Aorta (tissue), 5 donors: ENCODE measurements at places on chromosomes 3 and 15. TPM values are rescaled to one million over a fixed set of nuclear protein-coding genes. Genes with fewer than 3 reads are reported as not detected.

DNA sequence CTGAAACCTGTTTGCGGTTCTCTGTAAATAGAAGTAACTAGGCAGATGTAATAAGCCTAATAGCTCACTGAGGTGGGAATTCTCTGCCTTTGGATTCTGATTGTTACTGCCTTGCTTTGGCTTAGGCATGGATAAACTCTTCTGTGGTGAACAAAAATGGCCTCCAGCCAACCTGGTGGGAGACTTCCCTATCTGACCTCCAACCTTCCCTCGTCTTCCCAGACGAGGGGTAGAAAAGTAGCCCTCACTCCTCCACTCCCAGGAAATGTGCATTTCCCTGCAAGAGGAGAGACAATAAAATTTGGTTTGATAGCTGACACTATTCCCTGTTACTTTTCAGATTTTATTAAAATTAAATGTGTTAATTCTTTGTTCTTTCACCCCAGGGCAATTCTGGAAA lies 606 bp upstream of the CD96 start:
- no peak for DNase-seq

GRCh38 chr3:71676931-71677330 lies 48.3 kb downstream of the EIF4E3 start:
- DNase-seq: no peak

GRCh38 chr15:101637516-101637915 lies 14.7 kb downstream of the TM2D3 start:
- no peak for DNase-seq

DNA sequence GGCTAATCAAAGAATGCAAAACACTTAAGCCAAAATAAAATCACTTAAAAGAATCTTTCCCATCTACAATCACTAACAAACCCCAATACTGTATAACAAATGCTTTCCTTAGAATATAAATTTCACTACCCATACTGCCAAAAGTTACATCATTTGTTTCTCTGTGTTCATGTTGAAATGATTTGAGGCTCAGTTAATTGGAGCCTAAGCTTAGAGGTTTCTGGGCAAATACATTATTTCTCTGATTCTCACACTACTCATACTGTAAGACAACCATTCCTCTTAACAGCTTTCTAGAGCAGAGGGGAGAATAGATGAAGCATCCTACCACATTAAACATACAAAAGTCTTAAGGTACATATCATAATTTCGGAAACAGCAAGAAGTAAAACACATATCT lies 2.1 kb downstream of the RIOX2 start:
- DNase-seq: no peak

- DNase-seq: no peak
Observed at GRCh38 chr15:63057468-63058345, 15.2 kb downstream of the TPM1 start.

The GOLGA6L10 gene
- 2.7 TPM for polyA plus RNA-seq

GRCh38 chr3:187507905-187508304 lies 139.7 kb downstream of the RTP4 start:
- no peak for DNase-seq

- DNase-seq: no peak
Observed at GRCh38 chr3:2792432-2792831, 317.7 kb downstream of the IL5RA start.

The AQP9 gene
- 0.59 TPM for polyA plus RNA-seq

The SHC4 gene
- polyA plus RNA-seq: 4.4 TPM

The DISP2 gene
- 0.08 TPM for polyA plus RNA-seq

DNA sequence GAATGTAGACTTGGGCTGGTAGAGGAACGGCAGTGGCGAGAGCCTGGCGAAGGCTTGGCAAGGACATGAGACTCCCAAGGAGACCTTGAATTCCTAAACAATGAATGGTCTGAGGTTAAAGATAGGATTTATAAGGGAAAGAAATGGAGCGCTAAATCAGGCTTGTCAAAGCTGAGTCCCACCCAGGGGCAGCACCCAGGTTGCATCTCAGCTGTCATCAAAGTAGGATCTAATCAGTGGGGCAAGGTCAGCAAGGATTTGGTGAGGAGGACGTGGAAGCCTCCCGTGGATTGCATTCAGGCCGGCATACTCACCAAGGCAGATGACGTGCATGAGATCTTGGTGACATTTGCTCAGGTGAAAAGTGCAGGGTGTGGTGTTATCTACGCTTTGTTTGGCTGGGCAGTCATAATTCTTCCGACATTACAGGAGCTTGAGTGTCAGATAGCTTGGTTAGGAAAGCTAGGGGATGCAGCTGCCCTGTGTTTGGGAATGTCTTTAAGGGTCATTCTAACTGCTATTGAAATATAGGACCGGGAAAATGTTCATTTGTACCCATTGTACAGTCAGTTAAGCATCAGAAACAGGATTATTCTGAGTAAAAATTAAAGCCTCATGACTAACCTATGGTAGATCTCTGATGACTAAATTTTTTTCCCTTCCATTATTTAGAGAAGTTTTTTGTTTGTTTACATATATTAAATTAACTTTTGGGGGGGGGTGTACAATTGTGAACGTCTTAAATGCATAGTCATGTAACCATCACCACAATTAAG lies 99.4 kb upstream of the TSC22D2 start:
- DNase-seq: no peak

GRCh38 chr3:194817936-194818335 lies 132.3 kb downstream of the FAM43A start:
- DNase-seq: no peak

The NRROS gene
- polyA plus RNA-seq: 0.43 TPM

The SLC9C1 gene
- polyA plus RNA-seq: not detected

GRCh38 chr3:53287131-53287629 lies 31.4 kb upstream of the TKT start:
- no peak for DNase-seq

The BMF gene
- 4.3 TPM for polyA plus RNA-seq

- DNase-seq: no peak
Observed at GRCh38 chr15:36605604-36606263, 26.3 kb downstream of the CDIN1 start.

- DNase-seq: no peak
Observed at GRCh38 chr3:122689587-122689986, 8.9 kb downstream of the PARP14 start.

The MAP3K13 gene
- 38.4 TPM for polyA plus RNA-seq

DNA sequence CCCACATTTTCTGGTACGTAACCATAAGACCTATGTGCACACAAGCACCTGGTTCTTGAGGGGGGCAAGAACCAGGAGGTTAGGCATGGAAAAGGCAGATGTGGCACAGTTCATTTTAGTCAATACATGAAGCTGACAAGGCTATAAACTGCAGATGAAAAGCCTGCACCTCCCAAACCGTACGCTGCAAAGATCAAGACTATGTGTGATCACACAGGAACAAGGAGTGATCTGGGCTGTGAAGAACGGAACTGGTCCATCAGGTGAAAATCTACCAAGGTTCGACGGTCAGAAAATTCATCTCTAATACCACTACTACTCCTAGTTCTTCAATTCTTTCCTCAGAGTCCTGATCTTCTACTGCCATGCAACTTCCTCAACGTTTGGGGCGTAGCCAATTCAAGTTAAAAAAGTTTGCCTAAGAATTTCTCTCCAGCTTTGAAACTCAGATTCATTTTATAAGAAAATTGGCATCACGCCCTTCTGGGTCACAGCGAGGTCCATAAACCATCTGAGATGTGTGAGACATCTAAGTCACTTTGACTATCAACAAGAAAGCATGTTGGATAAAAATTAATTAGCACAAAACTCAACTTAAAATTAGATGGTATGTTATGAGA lies 41.9 kb downstream of the PLD1 start:
- no peak for DNase-seq

The CRYBG3 gene
- polyA plus RNA-seq: 4.7 TPM

The GABRA5 gene
- not detected for polyA plus RNA-seq

- DNase-seq: peak; percentile 87
Observed at GRCh38 chr15:65032801-65033537, 3.5 kb upstream of the MTFMT start.

DNA sequence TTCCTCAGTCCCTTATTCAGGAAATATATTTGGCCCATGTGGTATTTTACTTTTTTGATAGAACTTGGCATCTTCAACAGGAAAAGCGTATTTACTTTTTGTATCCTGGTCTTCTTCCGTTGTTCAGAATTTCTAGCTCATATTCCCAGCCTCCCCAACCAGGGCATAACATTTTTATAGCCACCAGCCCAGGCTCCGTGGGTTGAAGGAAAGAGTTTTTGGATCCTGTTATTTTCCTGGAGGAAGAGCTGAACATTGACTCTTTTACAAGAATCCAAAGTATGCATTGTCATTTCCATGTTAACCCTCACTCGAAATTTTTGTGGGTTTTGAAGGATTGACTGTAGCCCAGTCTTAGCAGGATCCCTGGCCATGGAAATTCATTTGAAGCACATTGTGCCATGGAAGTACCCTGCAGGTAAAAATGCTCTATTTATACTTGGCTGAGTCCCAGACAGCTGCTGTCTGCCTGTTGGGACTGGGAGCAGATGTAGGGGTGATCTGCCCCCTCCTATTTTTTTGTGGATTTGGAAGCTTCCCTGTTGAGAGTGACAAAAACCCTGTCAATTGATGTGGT lies 98.8 kb downstream of the AKAP13 start:
- no peak for DNase-seq

DNA sequence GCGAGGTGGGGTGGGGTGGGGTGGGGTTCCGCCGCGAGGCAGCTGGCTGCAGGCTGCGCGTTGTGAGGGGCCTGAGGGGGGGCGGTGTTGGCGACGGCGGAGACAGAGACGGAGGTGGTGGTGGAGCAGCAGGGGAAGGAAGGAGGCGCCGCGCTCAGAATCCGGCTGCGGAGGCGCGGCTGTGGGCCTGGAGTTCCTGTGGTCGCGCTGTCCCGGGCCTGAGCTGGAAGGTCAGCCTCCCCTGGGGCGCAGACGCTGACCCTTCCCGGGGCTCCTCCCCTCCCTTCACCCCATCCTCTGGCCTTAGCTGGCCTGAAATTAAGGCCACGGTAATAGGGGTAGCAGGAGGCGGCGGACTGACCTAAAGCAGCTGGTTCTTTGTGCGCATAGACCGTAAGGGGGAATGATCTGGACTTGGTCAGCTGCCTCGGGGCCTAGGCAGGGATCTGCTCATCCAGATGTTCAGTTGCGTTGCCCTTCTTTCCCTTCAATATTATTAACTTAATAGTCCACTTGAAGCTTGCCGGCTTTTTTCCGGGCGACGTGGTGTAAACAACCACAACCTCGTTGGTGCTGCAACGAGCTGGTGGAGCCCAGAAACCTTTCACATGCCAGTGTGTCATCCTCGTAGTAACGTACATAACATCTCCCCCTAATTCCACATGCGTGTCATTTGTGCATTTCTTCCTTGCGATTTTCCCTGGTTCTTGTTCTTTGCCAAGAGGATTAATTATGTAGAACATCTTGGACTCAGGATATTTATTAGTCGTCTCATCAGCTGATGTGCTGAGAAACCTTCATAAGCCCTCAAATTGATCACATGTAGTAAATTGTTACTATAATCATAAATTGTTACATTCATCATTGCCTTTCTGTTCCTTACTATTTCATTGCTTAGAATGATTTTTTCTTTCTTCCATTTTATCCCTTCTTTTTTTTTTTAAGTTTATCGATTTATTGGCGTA lies 626 bp downstream of the SEC62 start:
- peak; percentile 71 for DNase-seq

The PPM1M gene
- polyA plus RNA-seq: 33.7 TPM

DNA sequence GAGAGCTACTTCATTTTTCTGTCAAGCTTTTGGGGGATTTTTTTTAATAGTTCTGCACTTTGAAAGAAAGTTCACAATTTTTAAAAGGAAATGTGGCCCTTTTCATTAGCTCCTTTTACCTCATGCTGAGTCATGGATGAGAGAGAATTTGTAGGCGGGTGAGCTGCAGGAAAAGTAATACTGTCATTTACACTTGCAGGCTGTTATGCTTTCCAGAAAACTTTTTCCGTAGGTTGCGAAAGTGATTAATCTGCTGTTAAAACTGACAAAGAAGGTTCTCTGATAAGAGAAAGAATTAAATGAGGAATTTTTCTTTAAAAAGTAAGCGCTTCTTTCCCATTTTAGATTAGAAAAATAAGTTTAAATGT lies 430.2 kb downstream of the LPP start:
- no peak for DNase-seq

GRCh38 chr3:173588556-173588955 lies 191.0 kb downstream of the NLGN1 start:
- DNase-seq: no peak

GRCh38 chr15:57932348-57932747 lies 133.2 kb downstream of the ALDH1A2 start:
- no peak for DNase-seq

- no peak for DNase-seq
Observed at GRCh38 chr3:133561679-133562078, 11.8 kb upstream of the CDV3 start.

DNA sequence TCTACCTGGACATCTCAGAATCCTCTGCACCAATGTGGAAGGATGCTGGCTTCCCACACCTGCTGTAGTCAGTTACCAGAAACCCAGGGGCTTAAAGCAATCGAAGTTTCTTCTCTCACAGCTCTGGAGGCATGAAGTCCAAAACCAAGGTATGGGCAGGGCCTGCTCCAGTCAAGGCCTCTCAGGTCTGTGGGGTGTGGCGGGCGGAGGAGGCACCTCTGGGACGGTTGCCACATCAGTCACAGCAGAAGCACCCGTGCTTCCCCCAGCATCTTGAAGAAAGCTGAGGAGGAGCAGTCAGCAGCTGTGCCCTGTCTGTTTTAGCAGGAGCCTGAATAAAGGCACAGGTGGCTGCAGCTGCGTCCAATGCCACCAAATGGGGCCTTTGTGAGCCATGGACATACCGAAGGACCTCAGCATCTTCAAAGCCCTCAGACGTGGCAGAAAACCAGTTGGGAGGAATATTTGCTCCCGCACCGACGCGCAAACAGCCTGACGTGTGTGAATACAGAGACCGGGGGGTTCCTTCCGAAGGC lies 68.9 kb downstream of the TFRC start:
- DNase-seq: no peak

DNA sequence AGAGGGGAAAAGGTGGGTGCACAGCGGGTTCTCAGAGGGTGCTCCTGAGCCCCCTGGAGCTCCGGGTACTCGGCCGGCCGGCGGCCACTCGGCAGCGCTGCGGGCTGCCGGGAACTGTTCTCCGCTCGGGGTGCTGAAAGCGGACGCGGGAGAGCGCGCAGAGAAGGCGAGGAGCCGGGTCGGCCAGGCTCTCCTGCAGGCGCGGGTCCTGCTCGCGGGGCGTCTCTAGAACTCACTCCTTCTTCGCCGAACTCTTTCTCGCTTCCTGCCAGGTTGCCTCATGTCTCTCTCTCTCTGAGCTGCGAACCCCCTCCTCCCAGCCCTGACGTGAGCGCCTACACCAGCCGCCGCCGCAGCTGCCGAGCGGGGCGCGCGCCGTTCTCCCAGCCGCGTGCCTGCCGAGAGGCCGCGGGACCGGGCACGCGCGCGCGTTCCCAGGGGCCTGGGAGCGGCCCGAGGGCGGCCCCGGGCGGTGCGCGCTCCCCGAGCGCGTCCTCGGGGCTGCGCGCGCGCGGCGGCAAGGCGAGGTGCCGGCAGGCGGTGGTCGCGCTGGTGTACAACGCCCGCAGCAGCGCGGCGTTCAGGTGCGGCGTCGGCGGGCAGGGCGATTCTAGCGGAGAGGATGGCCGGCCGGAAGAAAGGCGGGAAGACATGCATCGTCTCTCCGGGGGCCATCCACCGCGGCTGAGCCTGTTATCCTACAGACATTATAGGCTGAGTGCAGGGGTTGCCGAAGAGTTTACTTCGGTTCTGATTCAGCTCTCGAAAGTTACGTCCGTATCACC lies at the start of gene PEX5L:
Gene PEX5L, minus strand, starts transcription at position 267 of the 785 bp plus-strand sequence. CDS start 338 bp downstream, outside the sequence.
- peak; percentile 46 for DNase-seq
